Smooth muscle cell of the umbilical artery (primary cell): ENCODE measurements at places on chromosomes 13 and 19. TPM values are rescaled to one million over a fixed set of nuclear protein-coding genes. Genes with fewer than 3 reads are reported as not detected.

ACP5 gene
- 0.59 TPM in 1 of 2 replicates, not detected in the other for total RNA-seq

ZNF837 gene
- 1.5 and 1.9 TPM in 2 replicates for total RNA-seq

FBXL12 gene
- 17.8 and 19.4 TPM in 2 replicates for total RNA-seq

PRR12 gene
- total RNA-seq: 2.7 and 5.2 TPM in 2 replicates

WTIP gene
- total RNA-seq: 42.5 and 46.4 TPM in 2 replicates

DCT gene
- total RNA-seq: 0.09 TPM in 1 of 2 replicates, not detected in the other

SLC17A7 gene
- not detected in 2 replicates for total RNA-seq

SBSN gene
- 0.59 and 0.65 TPM in 2 replicates for total RNA-seq

KXD1 gene
- 62.1 and 76.4 TPM in 2 replicates for total RNA-seq

OVOL3 gene
- not detected in 2 replicates for total RNA-seq

DNAJC15 gene
- total RNA-seq: 10.7 and 10.9 TPM in 2 replicates

ADAMTSL5 gene
- total RNA-seq: 5.0 and 5.4 TPM in 2 replicates

CEACAM19 gene
- total RNA-seq: 0.30 and 1.9 TPM in 2 replicates

MUC16 gene
- not detected in 2 replicates for total RNA-seq

ZNF560 gene
- total RNA-seq: 1.5 and 5.8 TPM in 2 replicates

ZNF552 gene
- 6.1 and 11.9 TPM in 2 replicates for total RNA-seq

CEACAM21 gene
- not detected in 2 replicates for total RNA-seq

ZNF784 gene
- total RNA-seq: 2.5 and 4.2 TPM in 2 replicates

SIGLEC6 gene
- not detected in 2 replicates for total RNA-seq

MBD3L2 gene
- total RNA-seq: not detected in 2 replicates

CEP89 gene
- total RNA-seq: 8.0 and 14.6 TPM in 2 replicates

CEACAM20 gene
- total RNA-seq: not detected in 2 replicates

SOX1 gene
- total RNA-seq: not detected in 2 replicates

KCNJ14 gene
- 0.59 and 1.5 TPM in 2 replicates for total RNA-seq

JAK3 gene
- total RNA-seq: 2.7 and 3.4 TPM in 2 replicates

CLIP3 gene
- 14.3 and 22.8 TPM in 2 replicates for total RNA-seq
